ENCODE measurements at places on chromosomes 2 and 18.

DNA sequence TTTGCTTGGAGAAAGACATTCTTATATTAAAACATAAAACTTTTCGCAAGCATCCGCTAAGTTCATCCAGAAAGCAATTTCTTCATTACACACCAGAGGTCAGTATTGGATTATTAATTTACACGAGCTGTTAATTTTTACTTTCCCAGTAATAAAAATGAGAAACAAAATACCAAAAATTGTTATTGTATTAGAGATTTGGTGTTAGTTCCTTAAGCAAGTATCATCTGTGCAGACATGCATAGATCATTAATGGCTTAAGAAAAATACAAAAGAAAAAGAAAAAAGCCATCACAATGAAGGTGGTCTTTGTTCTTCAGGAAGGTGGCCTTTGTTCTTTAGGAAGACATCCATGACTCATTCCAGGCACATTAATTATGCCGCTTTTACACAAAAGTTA, 53.6 kb upstream of the HNMT start:
- DNase-seq = no peak

GRCh38 chr18:59959606-59960005, 59.8 kb downstream of the PMAIP1 start:
- DNase-seq = no peak

DNA sequence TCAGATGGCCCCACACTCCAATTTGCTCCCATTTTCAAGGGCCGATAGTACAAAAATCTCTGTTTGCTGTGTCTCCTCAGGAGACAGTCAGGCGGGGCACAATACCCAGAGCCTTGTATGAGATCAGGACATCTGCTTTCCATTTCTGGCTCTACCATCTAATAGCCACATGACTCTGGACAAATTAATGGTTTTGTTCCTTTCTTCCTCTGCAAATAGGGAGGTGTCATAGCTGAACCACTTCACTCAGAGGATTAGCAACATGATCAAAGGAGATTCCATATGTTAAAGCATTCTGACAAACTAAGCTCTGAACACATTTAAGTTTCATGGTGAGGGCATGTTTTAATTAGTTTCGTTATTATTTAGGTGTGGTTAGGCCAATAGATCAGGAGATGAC, 602.1 kb upstream of the SYT4 start:
- no peak for DNase-seq

DNA sequence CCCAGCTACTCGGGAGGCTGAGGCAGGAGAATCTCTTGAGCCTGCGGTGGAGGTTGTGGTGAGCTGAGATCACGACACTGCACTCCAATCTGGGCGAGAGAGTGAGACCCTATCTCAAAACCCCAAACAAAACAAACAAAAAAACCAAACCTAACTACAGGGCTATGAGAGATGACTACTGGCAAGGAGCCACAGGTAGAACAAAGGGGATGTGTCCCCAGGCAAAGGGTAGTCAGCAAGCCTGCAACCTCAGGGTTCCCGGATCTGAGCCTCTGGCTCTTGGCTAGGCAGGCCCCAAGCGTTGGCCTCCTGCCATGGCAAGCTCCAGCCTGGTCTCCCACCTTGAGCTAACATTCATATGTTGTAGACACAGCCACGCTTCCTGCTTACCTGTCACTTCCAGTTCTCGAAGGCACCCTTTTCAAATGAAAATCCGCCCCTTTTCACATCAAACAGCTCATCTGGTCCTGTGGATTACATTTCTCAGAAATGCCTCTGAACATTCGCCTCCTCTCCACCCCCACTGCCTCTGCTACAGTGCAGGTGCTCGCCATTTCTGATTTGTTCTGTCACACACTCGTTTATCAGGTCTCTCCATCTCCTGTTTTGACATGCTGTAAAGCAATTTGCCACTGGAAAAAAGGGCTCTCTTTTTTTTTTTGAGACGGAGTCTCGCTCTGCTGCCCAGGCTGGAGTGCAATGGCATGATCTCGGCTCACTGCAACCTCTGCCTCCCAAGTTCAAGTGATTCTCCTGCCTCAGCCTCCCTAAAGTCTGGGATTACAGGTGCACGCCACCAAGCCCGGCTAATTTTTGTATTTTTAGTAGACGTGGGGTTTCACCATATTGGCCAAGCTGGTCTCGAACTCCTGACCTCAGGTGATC, 13.1 kb upstream of the ACTR3 start:
- peak; percentile 50 for DNase-seq

GRCh38 chr2:218997731-218998130, 4.5 kb upstream of the CRYBA2 start:
- no peak for DNase-seq

GRCh38 chr2:9030841-9031240, 27.4 kb upstream of the MBOAT2 start:
- DNase-seq = no peak

GRCh38 chr2:178513876-178514275, 33.6 kb downstream of the PLEKHA3 start:
- DNase-seq = no peak

DNA sequence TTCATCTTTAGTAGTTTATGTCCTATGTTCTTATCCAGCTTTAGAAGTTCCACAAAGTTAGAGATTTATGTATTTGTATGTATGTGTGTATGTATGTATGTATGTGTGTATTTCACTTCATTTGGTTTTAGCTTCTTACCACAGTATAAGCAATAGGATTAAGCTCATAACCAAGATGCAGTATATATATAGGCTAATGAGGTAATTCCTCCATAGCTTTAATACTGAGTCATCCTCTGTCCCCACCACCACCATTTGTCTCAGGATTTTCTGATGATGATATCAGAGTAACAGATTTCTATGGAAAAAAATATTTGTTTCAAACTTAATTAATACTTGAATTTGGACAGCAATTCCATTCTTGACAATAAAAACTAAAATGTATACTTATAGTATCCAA, 159.2 kb downstream of the SOX11 start:
- DNase-seq = no peak

- peak; percentile 21 for DNase-seq
Observed at GRCh38 chr2:120596191-120596811, 139.4 kb upstream of the GLI2 start.

DNA sequence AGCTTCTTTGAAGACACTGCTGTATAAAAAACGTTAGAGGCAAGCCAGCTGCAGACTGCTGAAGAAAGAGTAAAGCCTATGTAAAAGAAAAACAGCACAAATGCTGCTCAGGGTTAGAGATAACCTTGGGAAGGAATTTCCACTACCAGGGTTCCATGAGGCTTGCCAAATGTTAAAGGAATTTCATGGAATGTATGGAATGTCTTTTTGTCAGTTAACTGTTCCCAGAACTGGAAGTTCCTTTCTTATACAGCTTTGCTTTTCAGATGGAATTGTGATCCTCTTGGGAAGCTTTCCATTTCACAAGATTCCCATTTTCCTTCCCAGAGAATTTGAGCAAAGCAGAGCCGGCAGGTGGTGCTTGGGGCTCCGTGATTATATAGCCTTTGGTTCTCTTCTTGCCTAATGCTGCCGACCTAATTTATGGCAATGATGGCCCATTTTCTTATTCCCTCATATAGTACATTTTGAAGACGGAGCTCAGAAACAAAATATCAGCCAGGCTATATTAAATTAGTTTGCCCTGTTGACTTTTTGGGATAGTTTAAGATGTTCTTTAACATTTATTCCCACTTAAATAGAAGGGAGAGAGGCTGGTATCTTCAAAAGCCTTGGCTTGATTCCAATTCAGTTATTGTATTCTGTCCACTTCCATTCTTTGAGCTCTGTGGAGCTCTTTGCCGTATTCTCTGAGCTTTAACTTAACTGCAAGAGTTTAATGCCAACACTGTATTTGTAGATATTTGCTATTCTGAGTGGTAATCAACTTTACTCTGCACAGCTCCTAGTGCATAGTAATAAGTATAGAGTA, 162.3 kb downstream of the PHLPP1 start:
- DNase-seq = no peak

DNA sequence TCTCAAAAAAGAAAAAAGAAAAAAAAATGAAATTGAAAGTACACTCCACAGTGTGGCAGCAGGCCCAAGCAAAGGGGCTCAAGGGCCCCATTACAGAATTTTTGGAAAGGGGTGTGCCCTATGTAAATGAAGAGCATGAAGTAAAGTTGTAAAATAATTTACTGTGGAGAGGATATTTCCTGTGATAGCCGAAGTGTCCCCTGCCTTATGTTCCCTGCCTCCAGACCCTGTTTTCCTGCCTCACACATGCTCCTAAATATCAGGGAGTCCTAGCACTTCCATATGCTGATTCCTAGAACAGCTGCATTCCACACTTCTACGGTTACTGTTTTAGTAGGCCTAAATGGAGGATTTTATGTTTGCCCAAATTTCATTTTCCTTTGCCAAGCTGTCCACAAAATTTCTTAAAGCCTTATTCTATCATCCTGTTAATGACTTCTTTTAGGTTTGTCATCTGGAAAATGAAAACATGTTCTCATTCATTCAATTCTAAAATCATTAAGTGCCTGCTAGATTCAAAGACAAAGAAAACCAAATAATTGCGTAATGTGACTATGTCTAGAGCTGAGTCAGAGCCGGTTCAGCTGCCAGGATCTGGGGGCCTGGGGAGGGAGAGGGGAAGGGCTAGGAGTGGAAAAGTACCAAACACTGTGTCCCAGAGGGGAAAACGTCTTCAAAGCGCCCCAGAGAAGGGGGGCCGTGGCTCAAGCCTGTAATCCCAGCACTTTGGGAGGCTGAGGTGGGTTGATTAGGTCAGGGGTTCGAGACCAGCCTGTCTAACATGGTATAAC, 25.9 kb upstream of the IMPA2 start:
- DNase-seq = peak; percentile 0

GRCh38 chr2:149552830-149553229, 34.7 kb downstream of the MMADHC start:
- DNase-seq = no peak

DNA sequence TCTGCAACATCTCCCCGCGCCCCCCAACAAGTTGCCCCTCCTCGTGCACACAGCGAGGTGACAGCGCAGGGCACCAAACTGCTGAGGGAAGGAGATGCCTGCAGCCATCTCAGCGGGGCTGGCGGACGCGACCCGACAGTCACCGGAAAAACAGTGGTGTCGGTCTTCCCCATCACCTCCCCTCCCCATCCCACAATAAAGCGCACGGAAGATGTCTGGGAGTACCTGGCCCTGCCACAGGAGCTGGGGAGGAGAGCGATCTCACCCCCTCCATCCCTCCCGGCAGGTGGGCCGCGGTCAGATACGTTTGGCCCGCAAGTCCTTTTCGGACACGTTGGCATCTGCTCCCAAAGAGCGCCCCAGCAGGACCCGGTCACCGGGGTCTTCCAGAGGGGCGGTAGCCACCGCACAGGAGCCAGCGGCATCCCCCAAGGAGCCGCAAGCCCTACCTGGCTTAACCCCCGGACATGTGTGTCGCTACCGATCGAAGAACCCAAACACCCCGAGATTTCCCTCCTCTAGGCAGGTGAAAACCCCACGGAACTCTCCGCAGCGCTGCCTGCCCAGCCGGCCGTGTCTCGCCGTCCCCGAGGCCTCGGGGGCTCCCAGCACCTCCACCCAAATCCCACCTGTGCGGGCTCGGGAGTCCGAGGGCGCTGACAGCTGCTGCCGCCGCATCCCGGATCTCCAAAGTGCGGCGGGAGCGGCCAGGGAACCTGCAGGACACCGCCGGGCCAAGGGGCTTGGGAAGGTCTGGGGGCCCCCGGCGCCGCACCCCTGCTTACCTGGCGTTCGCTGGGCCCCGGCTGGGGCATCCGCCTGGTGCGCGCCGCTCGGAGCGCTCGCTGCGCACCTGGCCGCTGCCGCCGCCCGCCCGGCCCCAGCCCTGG, 657 bp downstream of the ATP8B1 start:
- no peak for DNase-seq

- peak; percentile 12 for DNase-seq
Observed at GRCh38 chr2:50769406-50770181, 262.3 kb downstream of the NRXN1 start.

GRCh38 chr18:26159353-26159752, 25.7 kb downstream of the PSMA8 start:
- DNase-seq = no peak

DNA sequence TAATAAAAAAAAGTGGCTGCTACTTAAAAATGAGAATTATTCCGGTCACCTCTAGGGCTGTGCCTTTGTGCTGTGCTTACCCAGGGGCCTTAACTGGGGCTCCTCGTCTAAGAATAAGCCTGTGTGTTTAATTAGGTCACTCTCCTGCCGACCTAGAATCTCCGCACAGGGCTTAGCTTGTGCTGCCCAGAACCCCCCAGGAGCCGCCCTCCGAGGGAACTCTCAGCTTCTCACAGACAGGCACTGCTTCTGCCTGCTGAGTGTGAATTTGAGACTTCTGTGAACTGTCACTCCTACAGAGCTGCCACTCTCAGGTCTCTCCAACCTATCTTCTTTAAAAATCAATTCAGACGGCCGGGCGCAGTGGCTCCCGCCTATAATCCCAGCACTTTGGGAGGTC, 11.9 kb upstream of the NT5DC4 start:
- no peak for DNase-seq

- no peak for DNase-seq
Observed at GRCh38 chr2:240107477-240107796, 28.7 kb downstream of the COPS9 start.

GRCh38 chr2:120887320-120887697, 151.6 kb downstream of the GLI2 start:
- DNase-seq = no peak

- no peak for DNase-seq
Observed at GRCh38 chr2:176934131-176934530, 278.5 kb upstream of the HNRNPA3 start.

DNA sequence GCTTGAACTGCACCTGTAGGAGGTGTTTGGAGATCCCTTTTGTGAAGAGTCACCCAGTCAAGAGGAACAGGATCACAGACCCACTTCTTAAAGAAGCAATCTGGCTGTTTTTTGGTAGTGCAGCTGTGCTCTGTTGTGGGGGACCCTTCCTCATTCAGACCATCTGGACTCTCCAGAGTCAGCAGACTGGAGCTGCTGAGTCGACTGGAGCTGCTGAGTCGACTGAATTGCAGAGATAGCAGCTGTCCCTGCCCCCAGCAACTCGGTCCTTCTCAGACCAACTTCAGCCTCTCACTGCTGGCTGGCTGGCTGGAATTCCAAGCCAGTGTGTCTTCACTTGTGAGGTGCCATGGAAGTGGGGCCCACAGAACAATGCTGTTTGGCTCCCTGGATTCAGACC, 56.8 kb downstream of the GTF3C3 start:
- DNase-seq = no peak

DNA sequence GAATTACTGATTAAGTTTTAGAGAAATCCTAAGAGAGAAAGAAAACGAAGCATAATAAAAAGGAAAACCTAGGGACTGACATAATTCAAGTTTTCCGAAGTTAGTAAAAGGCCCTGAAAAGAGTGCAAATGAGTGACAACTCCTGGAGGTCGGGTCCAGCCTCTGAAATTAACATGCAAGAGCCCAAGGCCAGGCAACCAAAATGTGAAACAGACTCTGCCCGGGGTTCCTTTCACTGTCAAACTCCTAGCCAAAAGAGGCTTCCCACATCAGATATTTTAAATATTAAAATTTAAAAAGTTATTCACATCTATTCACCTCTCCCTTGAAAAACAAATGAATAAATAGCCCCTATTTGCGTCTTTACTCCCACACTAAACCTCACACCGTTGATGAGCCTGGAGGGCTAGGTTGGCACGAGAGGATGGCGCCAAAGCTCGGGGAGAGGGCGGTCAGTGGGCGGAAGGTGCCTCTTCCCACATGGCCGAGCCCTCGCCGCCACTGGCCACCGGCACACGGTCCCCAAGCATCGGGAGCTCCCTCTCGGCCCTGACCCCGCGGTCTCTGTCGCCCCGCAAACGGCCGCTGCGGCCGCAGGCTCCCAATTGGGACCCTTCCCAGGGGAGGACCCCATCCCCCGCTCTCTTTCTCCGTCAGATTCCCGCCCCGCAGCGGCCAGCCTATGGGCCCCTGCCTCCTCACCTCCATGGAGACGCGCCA, 630 bp downstream of the PPM1G start:
- no peak for DNase-seq

GRCh38 chr18:31860488-31860887, 82.4 kb downstream of the TRAPPC8 start:
- no peak for DNase-seq

Data from caudate nucleus (tissue), 63 donors.